ENCODE measurements at places on chromosomes 7 and 10.

- no peak for DNase-seq
Observed at GRCh38 chr7:147978201-147978600, 612.4 kb upstream of the C7orf33 start.

DNA sequence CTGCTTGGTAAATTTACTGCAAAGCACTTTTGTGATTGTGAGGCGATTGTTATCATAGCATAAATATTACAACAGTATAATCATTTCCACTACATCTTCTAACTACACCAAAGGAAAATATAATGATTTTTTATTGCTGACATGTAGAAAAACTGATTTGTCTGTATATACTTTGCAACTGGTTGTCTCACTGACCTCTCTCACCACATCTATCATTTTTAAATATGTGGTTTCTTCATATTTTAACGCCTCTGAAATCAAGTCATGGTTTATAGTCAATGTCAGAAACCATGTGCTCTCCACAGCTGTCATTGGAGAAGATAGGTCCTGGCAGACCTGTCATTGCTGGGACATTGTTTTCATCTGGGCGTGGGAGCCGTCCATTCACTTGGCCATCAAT lies 315.4 kb upstream of the KLF6 start:
- no peak for DNase-seq

DNA sequence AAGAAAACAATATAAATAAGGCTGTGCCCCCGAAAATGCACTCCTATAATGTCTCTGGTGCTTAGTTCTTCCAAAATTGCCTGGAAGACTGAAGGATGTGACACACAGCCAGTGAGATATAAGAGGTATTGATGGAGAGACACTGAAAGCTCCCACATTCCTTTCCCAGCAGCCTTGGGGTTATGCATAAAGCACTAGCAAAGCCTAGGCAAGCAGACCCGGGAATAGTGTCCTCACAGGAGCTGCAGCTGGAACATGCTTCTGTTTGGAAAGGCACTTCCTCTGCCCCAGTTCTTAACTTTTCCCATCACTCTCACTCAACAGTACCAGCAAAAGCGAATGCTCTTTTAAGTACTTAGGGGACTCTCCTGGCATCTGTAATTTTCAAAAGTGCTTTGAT lies 178.0 kb downstream of the AMPH start:
- DNase-seq, result no peak

- DNase-seq, result no peak
Observed at GRCh38 chr10:3046981-3047547, 20.3 kb upstream of the PFKP start.
